ENCODE measurements at places on chromosomes 7 and 10.
A peak's percentile ranks its signal among the peaks of the same experiment; 100 is the strongest.

DNA sequence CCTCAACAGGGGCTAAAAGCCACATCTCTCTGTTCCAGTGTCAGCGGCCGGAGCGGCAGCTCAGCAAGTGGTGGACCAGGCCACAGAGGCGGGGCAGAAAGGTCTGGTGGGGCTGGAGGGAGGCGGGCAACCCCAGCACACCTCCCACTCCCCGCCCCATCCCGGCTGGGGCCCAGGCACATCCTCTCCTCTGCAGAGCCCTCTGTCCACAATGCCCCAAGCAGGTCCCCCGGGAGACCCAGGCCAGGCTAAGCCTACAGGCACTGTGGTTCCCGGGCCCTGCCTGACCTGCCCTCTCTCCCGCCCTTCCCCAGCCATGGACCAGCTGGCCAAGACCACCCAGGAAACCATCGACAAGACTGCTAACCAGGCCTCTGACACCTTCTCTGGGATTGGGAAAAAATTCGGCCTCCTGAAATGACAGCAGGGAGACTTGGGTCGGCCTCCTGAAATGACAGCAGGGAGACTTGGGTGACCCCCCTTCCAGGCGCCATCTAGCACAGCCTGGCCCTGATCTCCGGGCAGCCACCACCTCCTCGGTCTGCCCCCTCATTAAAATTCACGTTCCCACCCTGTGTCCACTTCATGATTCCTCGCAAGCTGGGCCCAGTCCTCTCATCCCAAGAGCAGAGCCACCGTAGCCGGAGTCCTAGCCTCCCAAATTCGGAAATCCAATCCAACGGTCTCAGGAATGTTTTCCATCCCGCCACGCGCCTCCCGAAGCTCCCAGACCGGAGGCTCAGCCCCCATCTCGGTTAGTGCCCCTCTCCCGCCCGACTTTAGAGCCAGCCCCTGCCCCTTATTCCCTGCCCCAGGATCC is 2.1 kb downstream of the ADIRF start:
- DNase-seq: no peak

DNA sequence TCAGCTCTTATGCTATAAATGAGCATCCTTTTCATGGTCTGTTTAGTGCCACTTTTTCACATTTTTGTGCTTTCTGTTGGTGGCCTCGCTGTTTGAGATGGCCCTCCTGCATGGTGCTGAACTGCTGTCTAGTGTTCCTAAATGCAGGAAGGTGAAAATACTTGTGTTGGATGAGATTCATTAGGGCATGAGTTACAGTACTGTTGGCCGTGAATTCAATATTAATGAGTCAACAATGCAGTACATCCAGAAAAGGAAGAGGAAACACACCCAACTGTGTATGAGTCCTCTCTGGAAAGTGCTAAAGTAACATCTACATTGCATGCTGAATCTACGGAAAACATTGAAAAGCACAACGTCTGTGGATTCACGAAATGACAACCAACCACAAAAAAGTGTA is 124.0 kb downstream of the HERPUD2 start:
- DNase-seq: no peak

GRCh38 chr7:38451840-38452239 is 178.4 kb upstream of the TARP start:
- DNase-seq: no peak

DNA sequence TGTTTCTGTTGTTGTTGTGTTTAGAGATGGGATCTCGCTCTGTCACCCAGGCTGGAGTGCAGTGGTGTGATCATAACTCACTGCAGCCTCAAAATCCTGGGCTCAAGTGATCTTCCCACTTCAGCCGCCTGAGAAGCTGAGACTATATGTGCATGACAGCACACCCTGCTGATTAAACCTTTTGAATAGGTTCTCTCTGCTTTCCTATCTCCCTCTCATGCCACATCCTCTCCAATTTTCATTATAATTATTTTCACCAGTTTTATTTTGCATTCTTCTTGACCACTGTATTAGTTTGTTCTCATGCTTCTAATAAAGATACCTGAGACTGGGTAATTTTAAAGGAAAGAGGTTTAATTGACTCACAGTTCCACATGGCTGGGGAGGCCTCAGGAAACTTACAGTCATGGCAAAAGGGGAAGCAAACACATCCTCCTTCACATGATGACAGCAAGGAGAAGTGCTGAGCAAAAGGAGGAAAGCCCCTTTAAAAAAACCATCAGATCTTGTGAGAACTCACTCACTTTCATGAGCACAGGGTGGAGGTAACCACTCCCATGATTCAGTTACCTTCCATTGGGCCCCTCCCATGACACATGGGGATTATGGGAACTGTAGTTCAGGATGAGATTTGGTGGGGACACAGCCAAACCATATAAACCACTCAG is 12.9 kb downstream of the AGK start:
- peak; percentile 50 for DNase-seq

- DNase-seq: no peak
Measured at GRCh38 chr7:107267138-107267537, 98.3 kb downstream of the HBP1 start.

- no peak for DNase-seq
Measured at GRCh38 chr10:58262766-58263165, 4.9 kb downstream of the IPMK start.

DNA sequence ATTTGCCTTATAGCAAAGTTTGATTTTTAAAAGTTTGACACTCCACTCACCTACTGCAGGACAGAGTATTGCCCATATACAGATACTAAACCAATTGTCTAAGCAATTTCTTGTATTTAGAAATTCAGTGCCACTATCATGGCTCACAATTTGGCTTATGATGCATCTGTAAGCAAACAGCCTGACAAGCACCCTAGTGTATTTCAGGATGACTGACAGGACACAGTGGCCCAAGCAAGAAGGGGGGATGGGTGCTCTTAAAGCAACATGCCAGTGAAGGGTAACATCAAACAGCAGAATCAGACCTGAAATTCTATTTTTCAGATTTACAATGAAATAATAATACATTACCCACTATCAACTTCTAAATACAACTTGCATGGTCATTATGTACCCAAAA is 30.5 kb downstream of the CTNNA3 start:
- DNase-seq: no peak

- peak; percentile 71 for DNase-seq
Measured at GRCh38 chr10:13440185-13441061, 88.4 kb downstream of the BEND7 start.

DNA sequence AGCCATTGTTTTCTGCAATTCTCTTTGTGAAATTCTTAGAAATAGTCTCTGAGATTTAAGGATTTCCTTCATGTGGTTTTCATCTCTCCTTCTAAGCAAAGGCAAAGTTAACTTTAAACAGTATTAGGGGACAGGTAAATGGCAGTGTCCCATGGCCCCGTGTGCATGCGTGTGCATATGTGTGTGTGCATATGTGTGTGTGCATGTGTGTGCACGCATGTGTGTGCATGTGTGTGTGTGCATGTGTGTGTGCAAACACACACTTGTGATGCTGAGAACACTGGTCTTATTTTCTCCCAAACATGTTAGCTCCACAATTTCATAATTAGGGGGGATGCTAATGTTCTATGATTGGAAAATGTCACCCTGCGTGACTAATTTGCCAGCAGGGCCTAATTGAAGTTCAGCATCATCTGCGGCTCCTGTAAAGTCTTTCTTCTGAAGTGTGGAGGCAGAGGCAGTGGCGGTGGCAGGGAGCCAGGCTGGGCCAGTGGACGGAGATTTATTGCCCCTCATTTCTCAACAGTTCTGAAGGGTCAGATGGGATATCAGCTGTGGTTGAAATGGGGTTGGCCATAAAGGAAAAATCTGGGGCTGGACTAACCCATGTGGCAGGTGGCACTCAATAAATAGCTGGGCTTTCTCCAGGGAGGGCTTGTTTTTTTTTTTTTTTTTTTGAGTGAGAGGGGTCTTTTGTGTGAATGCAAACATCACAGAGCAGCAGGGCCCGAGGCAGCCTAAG is 289.3 kb upstream of the PODXL start:
- no peak for DNase-seq

- DNase-seq: no peak
Measured at GRCh38 chr7:116399819-116400218, 99.7 kb upstream of the CAV2 start.

GRCh38 chr10:77571490-77571889 is 66.1 kb downstream of the KCNMA1 start:
- no peak for DNase-seq

DNA sequence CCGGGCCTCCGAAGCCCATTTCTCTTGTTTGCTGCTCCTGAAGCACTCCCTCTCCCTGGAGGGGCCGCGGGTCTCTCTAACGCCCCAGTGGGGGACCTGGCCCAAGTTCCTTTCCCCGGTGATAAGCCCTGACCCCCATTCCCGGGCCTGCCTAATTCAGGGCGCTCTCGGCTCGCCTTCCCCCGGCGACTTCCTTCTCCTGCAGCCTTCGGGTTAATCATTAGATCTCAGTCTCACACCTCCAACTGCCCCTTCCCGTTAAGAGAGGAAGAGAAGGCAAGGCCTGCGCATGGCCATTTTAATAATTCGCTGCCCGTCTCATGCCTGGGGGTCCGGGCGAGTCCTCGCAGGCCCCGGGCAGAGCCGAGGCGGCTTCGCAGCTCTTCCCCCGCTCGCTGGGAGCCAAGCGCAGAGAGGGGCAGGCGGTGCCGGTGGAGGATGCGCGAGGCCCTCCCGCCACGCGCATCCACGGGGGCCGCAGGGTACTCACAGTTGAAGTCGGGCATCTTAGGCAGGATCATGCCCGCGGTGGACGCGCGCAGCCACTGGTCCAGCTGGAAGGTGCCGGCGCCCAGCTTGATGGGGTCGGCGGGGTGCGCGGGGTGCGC is 1.2 kb downstream of the MNX1 start:
- DNase-seq: peak; percentile 61

GRCh38 chr10:93337309-93337721 is 144.8 kb downstream of the MYOF start:
- no peak for DNase-seq

DNA sequence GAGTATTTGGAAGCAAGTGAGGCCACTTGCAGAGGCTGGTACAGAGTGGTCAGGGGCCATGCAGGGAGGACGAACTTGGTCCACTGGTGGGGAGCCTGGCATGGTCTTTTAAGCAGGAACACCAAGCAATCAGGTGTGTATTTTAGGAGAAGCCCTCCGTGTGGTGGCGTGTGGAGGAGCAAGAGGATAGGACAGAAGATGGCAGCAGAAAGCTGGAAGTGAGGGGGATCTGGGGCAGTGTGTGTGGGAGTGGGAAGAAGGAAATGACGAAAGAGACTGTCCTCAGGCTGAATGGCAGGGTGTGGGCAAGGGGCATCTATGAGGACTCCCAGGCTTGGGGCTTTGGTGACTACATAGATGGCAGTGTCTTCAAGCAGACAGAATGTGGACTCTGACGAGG is 51.2 kb downstream of the TEX36 start:
- DNase-seq: no peak

DNA sequence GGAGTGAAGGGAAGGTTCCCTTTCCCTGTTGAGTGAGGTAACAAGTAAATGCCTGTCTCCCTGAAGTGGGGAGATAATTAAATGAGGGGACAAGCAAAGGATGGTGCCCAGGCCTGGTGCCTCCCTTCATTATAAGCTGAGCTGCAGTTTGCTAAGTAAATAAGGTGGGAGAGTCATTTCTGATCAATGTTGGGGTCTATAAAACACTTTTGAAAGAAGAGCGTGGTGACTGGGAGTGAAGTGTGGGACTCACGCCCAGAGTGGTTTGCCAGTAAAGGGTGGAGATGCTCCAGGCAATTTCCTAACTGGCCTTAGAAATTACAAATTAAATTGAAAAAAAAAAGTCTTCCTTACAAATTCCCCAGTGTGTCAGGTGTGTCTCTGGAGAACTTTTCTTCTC is 9.6 kb upstream of the GPR15LG start:
- DNase-seq: no peak

GRCh38 chr10:69801094-69801433 is 642 bp upstream of the COL13A1 start:
- DNase-seq: peak; percentile 72

GRCh38 chr10:73110345-73110849 is at the start of gene NUDT13:
Gene NUDT13 (plus strand): TSS chr10:73110455. CDS start chr10:73114366, 3,911 bp downstream.
- peak; percentile 92 for DNase-seq

DNA sequence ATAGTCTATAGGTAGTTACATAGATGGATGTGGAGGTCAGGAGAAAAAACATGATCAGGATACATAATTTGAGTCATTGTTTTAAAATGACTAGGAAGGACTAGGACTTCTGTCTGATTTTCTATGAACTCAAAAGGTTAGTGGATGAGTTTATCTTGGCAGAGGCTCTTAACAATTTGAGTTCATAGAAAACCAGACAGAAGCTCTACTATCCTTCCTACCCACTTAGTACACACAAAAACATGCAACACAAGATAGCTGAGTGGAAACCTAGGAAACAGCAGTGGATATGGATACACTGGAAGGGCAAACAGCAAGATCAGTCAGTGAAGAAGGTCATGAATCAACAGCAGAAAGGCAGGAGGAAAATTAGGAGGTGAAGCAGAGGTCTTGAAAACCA is 84.6 kb downstream of the VPS50 start:
- no peak for DNase-seq

GRCh38 chr7:35700333-35700732 is 5.4 kb upstream of the HERPUD2 start:
- DNase-seq: no peak

DNA sequence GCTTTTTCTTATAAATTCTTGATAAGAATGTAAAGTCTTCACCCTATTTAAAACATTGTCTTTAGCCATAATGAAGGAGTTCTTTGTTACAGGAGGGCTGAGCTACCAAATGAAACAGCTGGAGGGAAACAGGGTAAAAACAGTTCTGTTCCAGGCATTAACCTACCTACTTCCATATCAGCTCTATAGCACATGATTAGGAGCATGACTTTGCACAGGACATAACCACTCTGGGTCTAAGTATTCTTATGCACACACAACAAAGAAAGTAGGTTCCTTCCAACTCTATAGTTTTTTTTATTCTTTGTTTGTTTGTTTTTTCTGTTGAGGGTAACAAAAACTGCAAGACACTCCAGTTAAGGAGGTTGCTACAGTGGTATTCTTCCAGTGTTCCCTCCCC is 52.7 kb downstream of the SCIN start:
- no peak for DNase-seq

DNA sequence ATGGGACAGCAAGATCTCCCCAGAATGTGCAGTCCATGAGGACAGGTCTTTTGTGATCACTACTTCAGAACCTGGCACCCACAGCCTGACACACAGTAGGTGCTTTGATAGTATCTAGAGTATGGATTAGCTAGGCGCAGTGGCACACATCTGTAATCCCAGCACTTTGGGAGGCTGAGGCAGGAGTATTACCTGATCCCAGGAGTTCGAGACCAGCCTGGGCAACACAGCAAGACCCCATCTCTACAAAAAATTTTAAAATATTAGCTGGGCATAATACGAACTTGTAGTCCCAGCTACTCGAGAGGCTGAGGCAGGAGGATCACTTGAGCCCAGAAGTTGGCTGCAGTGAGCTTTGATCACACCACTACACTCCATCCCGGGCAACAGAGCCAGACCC is 22.3 kb upstream of the ARPC1B start:
- DNase-seq: no peak

- DNase-seq: peak; percentile 24
Measured at GRCh38 chr10:11876324-11876723, 53.2 kb downstream of the PROSER2 start.

- no peak for DNase-seq
Measured at GRCh38 chr7:69966766-69967591, 368.7 kb downstream of the AUTS2 start.
